ENCODE measurements at places on chromosomes 4 and X.

- no peaks in the 10 kb centered on the region for H3K27me3 ChIP-seq
- H3K36me3 ChIP-seq, result no peaks in the 10 kb centered on the region
- H3K4me1 ChIP-seq, result no peaks in the 10 kb centered on the region
- no peak for ATAC-seq
- no peak overlapping the region for H3K4me3 ChIP-seq
- no peak overlapping the region for H3K27ac ChIP-seq
Observed at GRCh38 chrX:28581522-28581921, 5.7 kb upstream of the IL1RAPL1 start.

GRCh38 chrX:12026481-12026880 lies 111.8 kb upstream of the FRMPD4 start:
- H3K36me3 ChIP-seq, result no peaks in the 10 kb centered on the region
- no peak overlapping the region for H3K27ac ChIP-seq
- no peak overlapping the region for H3K4me3 ChIP-seq
- ATAC-seq, result no peak

DNA sequence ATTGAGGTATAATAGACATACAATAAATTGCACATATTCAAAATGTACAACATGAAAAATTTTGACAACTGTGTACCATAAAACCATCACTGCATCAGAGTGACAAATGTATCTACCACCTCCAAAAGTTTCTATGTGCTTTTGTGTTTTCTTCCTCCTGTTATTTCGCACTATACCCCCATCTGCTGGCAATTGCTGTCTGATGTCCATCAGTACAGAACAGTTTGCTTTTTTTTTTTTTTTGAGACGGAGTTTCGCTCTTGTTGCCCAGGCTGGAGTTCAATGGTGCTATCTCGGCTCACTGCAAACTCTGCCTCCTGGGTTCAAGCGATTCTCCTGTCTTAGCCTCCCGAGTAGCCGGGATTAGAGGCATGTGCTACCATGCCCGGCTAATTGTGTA lies 154.3 kb upstream of the GIMD1 start:
- no peaks in the 10 kb centered on the region for H3K27me3 ChIP-seq

GRCh38 chr4:151676301-151676700 lies 84.5 kb downstream of the GATB start:
- no peaks in the 10 kb centered on the region for H3K4me1 ChIP-seq
- peaks cover 9% of the 10 kb centered on the region for H3K36me3 ChIP-seq
- ATAC-seq, result no peak
- H3K4me3 ChIP-seq, result no peak overlapping the region

- no peaks in the 10 kb centered on the region for H3K27me3 ChIP-seq
- no peak for ATAC-seq
- H3K27ac ChIP-seq, result no peak overlapping the region
- H3K36me3 ChIP-seq, result no peaks in the 10 kb centered on the region
- no peaks in the 10 kb centered on the region for H3K4me1 ChIP-seq
Observed at GRCh38 chrX:134747006-134747405, 88.7 kb upstream of the PLAC1 start.

- H3K36me3 ChIP-seq, result no peaks in the 10 kb centered on the region
- H3K27ac ChIP-seq, result no peak overlapping the region
- no peak overlapping the region for H3K4me3 ChIP-seq
- ATAC-seq, result no peak
- H3K4me1 ChIP-seq, result no peaks in the 10 kb centered on the region
- no peaks in the 10 kb centered on the region for H3K27me3 ChIP-seq
Observed at GRCh38 chrX:2374086-2374485, 126.7 kb downstream of the DHRSX start.

GRCh38 chr4:31156221-31156620 lies 436.1 kb downstream of the PCDH7 start:
- H3K4me3 ChIP-seq, result no peak overlapping the region
- H3K4me1 ChIP-seq, result no peaks in the 10 kb centered on the region
- no peaks in the 10 kb centered on the region for H3K27me3 ChIP-seq

GRCh38 chr4:111136438-111136837 lies 513.6 kb upstream of the PITX2 start:
- no peak for ATAC-seq
- no peaks in the 10 kb centered on the region for H3K36me3 ChIP-seq
- no peak overlapping the region for H3K27ac ChIP-seq
- no peak overlapping the region for H3K4me3 ChIP-seq
- no peaks in the 10 kb centered on the region for H3K4me1 ChIP-seq
- H3K27me3 ChIP-seq, result no peaks in the 10 kb centered on the region

GRCh38 chr4:139889901-139890300 lies 224.3 kb downstream of the MGST2 start:
- H3K4me3 ChIP-seq, result no peak overlapping the region
- H3K36me3 ChIP-seq, result peaks cover 19% of the 10 kb centered on the region
- no peak overlapping the region for H3K27ac ChIP-seq
- H3K4me1 ChIP-seq, result peaks cover 10% of the 10 kb centered on the region
- no peaks in the 10 kb centered on the region for H3K27me3 ChIP-seq

DNA sequence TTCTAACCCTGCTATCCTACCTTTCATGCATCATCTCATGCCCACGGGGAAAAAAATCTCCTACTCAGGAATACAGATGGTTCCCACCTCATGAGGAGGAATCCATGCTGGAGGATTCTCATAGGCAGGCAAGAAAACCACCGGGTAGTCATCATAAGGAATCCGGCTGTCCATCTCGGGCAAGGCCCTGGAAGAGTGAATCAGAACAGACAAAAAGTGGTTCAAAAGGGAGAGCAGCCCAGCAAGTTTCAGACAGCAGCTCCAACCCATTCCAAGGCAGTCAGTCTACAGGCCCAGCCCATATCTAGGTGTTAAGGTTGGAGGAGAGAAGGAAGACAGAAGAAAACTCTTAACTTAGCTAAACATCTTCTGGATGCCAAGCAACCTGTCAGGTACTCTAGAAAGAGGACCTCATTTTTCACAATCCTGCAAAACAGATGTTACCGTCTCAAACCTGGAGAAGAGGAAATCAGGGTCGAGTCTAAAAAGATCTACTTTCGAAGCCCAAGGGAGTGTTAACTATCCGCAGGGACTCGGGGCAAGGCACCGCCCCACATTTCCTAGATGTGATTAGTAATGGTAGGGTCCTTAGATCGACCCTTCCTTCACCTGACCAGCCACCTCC lies 447 bp downstream of the PDZD11 start:
- ATAC-seq, result no peak
- peak overlapping the region; percentile 75 for H3K27ac ChIP-seq
- H3K27me3 ChIP-seq, result no peaks in the 10 kb centered on the region
- H3K4me1 ChIP-seq, result peaks cover 10% of the 10 kb centered on the region
- H3K4me3 ChIP-seq, result peak overlapping the region; percentile 54

DNA sequence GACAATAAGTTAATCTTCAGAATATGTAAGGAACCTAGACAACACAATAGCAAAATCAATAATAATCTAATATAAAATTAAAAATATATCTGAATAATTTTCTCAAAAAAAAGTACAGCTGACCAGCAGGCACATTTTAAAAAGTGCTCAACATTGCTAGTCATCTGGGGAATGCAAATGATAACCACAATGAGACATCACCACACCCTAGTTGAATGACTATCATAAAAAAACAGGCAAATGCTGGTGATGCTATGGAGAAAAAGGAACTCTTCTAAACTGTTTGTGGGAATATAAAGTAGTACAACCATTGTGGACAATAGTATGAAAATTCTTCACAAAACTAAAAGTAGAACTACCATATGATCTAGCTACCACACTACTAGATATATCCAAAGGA lies 956.9 kb upstream of the NDST4 start:
- no peaks in the 10 kb centered on the region for H3K4me1 ChIP-seq
- no peaks in the 10 kb centered on the region for H3K27me3 ChIP-seq
- ATAC-seq, result no peak
- H3K27ac ChIP-seq, result no peak overlapping the region
- H3K36me3 ChIP-seq, result no peaks in the 10 kb centered on the region

DNA sequence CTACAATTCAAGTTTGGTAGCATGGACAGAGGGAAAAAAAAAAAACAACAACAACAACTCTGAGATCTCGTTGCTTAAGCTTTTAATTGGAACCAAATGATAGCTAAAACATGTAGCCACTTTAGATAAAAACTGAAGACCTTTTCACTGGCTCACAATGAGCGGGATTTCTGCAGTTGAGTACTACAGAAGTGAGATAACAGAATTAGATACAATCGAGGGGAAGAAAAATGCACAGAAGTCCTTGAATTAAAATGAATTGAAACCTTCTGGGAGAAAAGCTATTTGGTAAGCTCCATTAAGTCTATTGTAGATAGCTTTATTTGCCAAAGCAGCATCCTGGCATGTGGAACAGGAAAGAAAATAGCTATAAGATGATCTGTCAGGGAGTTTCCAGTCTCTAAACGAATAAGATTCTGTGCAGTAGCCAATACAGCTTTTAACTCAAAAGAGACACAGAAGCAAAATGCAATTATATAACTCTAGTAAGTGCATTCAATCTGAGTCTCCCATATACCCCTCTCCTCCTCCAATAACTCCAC lies 248.5 kb downstream of the ENOX2 start:
- H3K27ac ChIP-seq, result no peak overlapping the region
- peaks cover 4% of the 10 kb centered on the region for H3K36me3 ChIP-seq
- no peaks in the 10 kb centered on the region for H3K27me3 ChIP-seq
- ATAC-seq, result no peak

- ATAC-seq, result no peak
- no peaks in the 10 kb centered on the region for H3K36me3 ChIP-seq
- H3K4me3 ChIP-seq, result no peak overlapping the region
- no peak overlapping the region for H3K27ac ChIP-seq
- H3K27me3 ChIP-seq, result no peaks in the 10 kb centered on the region
- no peaks in the 10 kb centered on the region for H3K4me1 ChIP-seq
Observed at GRCh38 chrX:155751131-155751530, 130.0 kb upstream of the VAMP7 start.

GRCh38 chrX:139642241-139642927 lies 65.6 kb downstream of the MCF2 start:
- peak overlapping the region; percentile 19 for H3K4me3 ChIP-seq
- no peaks in the 10 kb centered on the region for H3K4me1 ChIP-seq
- no peak overlapping the region for H3K27ac ChIP-seq
- H3K27me3 ChIP-seq, result no peaks in the 10 kb centered on the region

GRCh38 chr4:82583897-82584587 lies 22.3 kb upstream of the TMEM150C start:
- no peak overlapping the region for H3K27ac ChIP-seq
- no peak overlapping the region for H3K4me3 ChIP-seq
- H3K27me3 ChIP-seq, result no peaks in the 10 kb centered on the region
- H3K4me1 ChIP-seq, result no peaks in the 10 kb centered on the region

- H3K4me1 ChIP-seq, result no peaks in the 10 kb centered on the region
- H3K36me3 ChIP-seq, result no peaks in the 10 kb centered on the region
- H3K4me3 ChIP-seq, result no peak overlapping the region
- H3K27ac ChIP-seq, result no peak overlapping the region
- no peak for ATAC-seq
Observed at GRCh38 chr4:128267745-128268144, 19.9 kb downstream of the PGRMC2 start.

- peaks cover 8% of the 10 kb centered on the region for H3K4me1 ChIP-seq
- H3K36me3 ChIP-seq, result no peaks in the 10 kb centered on the region
- no peak overlapping the region for H3K27ac ChIP-seq
- H3K27me3 ChIP-seq, result peaks cover 45% of the 10 kb centered on the region
- no peak for ATAC-seq
Observed at GRCh38 chrX:368811-369562, 17.7 kb downstream of the PPP2R3B start.

GRCh38 chr4:86554646-86555045 lies 39.5 kb upstream of the PTPN13 start:
- no peak overlapping the region for H3K4me3 ChIP-seq
- no peaks in the 10 kb centered on the region for H3K27me3 ChIP-seq
- H3K4me1 ChIP-seq, result no peaks in the 10 kb centered on the region
- no peak overlapping the region for H3K27ac ChIP-seq
- H3K36me3 ChIP-seq, result no peaks in the 10 kb centered on the region

- peak overlapping the region; percentile 7 for H3K4me3 ChIP-seq
- no peaks in the 10 kb centered on the region for H3K36me3 ChIP-seq
- peak overlapping the region; percentile 93 for H3K27ac ChIP-seq
- H3K27me3 ChIP-seq, result no peaks in the 10 kb centered on the region
Observed at GRCh38 chr4:24858026-24858425, 54.8 kb downstream of the CCDC149 start.

- ATAC-seq, result no peak
- no peak overlapping the region for H3K27ac ChIP-seq
- H3K4me1 ChIP-seq, result no peaks in the 10 kb centered on the region
- no peaks in the 10 kb centered on the region for H3K36me3 ChIP-seq
Observed at GRCh38 chrX:148069759-148070503, 88.8 kb downstream of the FMR1NB start.

DNA sequence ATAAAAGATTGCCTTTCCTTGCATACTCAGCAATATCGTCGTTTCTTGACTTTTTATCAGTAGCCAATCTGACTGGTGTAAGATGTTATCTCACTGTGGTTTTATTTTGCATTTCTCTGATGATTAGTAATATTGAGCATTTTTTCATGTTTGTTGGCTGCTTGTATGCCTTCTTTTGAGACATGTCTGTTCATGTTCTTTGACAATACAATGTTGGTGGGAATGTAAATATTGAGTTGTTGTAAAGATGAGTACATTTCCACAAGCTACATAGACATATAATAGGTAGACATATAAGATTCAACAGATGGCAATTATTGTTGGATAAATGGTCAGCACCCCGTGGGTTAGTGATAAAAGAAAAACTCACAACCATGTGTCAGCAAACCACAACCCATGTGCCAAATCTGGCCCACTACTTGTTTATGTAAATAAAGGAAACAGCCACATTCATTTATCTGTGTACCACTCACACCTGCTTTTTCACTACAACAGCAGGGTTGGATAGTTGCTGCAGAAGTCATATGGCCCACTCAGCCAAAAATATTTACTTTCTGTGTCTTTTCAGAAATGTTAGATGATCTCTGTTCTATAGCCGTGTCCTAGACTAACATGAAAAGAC lies 153.1 kb upstream of the VCX start:
- no peaks in the 10 kb centered on the region for H3K36me3 ChIP-seq
- no peak overlapping the region for H3K4me3 ChIP-seq
- H3K27ac ChIP-seq, result no peak overlapping the region
- no peaks in the 10 kb centered on the region for H3K27me3 ChIP-seq
- ATAC-seq, result no peak
- H3K4me1 ChIP-seq, result no peaks in the 10 kb centered on the region

DNA sequence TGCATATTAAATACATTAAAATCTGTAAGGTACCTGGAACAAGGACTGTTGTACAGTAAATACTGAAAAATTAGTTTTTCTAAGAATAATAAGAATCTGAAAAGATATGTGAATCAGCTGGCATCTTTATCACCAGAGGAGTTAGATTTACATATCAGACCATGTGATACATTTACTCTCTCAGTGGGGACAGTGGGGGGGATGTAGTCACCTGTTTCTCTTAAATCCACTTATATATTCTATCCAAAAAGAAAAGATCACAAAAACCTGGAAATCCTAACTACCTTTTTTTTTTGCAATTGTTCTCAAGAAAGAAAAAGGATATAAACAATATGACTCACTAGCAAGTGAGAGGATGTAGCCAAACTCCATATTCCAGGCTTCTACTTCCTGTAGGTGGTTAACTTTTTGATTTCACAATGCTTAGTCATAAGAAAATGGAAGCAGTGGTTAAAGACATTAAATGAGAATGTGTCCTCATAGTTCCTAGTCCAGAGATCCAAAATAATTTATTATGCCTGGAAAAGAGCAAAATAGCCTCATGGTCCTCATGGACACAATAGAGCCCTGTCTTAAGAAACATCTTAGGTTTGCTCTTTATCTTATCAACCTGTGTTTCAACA lies 22.5 kb upstream of the MYOZ2 start:
- no peaks in the 10 kb centered on the region for H3K27me3 ChIP-seq
- no peak overlapping the region for H3K4me3 ChIP-seq
- H3K36me3 ChIP-seq, result no peaks in the 10 kb centered on the region
- no peaks in the 10 kb centered on the region for H3K4me1 ChIP-seq
- no peak overlapping the region for H3K27ac ChIP-seq

- no peaks in the 10 kb centered on the region for H3K4me1 ChIP-seq
- no peaks in the 10 kb centered on the region for H3K27me3 ChIP-seq
- ATAC-seq, result no peak
- H3K36me3 ChIP-seq, result no peaks in the 10 kb centered on the region
- H3K27ac ChIP-seq, result no peak overlapping the region
- no peak overlapping the region for H3K4me3 ChIP-seq
Observed at GRCh38 chrX:31543634-31544033, 471.8 kb upstream of the FTHL17 start.
